HEK293T (cell line): ENCODE measurements at places on chromosomes 2 and 18.

GRCh38 chr2:164178835-164179465 lies 442.3 kb downstream of the GRB14 start:
- DNase-seq = no peak

DNA sequence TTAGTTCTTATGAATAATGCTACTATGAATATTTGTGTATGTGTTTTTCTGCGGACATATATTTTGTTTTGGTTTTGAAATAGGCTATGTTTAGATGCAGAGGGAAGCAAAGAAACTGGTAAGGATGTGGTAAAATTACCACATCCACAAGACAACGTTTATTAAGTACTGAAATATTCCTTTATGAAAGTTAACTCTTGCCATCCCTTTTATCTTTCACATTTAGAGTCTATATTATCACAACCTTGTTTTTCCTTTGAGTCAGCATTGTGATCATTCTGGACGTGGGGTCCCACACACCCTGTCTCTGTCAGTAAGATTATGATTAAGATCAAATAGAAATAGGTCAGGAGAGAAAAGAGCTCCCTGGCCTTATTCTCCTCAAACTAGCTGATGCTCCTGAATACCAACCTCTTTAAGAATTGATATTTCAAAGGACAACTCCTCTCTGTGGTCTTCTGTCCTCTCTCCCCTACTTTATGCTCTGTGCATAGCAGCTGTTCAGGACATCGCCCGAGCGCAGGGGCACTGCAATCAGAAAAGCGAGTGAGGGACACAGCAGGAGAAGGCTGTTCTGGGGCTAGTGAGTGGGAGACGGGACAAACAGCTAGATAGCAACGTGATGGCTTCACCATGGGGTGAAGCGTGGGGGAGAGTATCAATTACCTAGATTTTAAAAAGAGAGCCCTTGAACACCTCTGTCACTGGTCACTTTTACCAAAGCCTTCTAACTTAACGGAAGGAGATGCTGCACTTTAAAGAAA lies 12.2 kb downstream of the METAP1D start:
- DNase-seq = no peak

GRCh38 chr2:47094511-47095142 lies 60.5 kb downstream of the STPG4 start:
- DNase-seq = no peak

- DNase-seq = no peak
Observed at GRCh38 chr2:166814335-166814734, 73.9 kb upstream of the XIRP2 start.

DNA sequence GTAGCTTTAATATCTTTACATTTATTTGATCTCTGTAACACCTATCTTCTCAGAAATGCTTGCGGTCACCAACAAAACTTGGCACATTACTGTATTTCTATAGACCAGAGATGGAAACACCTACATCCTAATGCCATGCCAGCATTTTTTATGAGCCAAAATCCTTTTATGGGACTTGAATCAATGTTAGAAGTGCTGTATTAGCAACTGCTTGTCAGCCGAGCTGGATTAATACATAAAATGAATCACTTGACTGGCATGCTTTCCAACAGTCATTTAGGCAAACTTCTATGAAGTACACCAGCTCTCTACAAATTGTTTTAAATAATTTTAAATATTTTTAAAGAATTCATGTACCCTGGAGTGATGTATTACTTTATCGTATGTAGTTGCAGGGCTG lies 272.9 kb upstream of the NRP2 start:
- no peak for DNase-seq

DNA sequence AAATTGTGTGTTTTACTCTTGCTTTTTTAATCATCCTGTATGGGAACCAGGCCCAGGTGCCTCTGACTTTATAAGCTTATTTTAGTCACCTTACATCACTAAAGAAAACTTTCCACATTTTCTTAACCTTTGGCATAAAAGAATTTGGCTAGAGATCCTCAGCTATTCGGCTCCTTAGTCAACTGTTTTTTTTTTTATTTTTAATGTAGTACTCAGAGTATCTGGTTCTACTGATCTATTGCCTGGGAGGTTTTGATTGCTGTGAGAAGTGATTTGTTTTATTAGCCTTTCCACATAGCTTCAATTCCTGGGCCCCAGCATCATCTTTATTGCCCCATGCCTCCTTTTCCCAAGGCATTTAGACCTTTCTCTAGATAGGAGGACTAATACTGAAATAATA lies 121.0 kb downstream of the MYO1B start:
- no peak for DNase-seq

- DNase-seq = no peak
Observed at GRCh38 chr2:36449213-36449612, 93.6 kb downstream of the CRIM1 start.
